Esophagus muscularis mucosa (tissue), 4 donors: ENCODE measurements at places on chromosomes 4 and X.

DNA sequence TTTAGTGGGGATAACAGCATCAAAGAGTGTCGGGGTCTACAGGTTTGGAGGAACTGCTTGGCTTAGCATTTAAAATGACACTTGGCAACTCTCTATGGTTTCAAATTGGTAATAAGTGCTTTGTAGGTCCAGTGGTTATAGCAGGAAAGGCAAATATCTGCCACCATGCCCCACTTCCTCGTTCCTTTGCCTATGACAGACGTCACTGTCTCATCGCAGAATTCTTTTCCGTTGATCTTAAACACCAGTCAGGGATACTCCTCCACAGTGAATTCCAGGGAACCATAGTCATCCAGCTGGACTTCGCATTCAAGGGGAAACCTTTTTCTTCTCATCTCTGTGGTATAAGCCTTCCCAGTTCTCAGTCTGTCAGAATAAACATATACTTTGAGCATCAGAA lies 319.1 kb downstream of the GPAT3 start:
- peak; percentile 37 for DNase-seq

DNA sequence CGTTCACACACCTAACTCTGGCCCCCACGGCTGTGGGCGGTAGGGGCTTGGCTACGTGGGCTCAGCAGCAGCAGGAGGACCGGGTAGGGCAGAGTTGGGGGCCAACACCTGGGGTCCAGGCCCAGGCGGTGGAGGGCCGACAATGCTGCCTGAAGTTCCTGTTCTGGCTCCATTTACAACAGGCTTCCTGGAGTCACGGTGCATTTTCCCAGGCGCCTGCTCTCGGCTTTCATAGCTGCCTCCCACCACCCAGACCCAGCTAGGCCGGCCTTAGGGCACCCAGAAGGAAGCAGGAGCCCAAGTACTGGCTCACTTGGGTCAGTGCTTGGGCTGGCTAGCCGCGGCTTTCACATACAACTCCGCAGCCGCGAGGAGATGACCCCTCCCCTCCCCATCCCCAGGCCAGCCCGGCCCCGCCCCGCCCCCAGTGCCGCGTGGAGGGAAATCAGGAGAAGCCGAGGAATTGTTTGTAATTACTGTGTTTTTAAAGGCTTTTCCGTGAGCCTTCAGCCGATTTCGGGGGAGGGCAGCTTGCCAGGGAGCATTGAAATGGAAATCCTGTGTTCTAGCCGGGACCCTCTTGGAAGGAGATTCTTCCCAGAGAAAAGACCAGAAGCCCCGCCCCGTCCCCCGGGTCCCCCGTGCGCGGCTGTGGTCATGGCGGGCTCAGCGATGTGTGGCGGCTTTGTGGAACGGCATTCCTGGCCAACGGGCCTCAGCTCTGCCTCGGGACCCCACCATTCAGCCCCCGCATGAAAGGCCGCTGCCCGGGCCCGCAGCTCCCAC lies 28.5 kb downstream of the PJA1 start:
- DNase-seq: no peak

DNA sequence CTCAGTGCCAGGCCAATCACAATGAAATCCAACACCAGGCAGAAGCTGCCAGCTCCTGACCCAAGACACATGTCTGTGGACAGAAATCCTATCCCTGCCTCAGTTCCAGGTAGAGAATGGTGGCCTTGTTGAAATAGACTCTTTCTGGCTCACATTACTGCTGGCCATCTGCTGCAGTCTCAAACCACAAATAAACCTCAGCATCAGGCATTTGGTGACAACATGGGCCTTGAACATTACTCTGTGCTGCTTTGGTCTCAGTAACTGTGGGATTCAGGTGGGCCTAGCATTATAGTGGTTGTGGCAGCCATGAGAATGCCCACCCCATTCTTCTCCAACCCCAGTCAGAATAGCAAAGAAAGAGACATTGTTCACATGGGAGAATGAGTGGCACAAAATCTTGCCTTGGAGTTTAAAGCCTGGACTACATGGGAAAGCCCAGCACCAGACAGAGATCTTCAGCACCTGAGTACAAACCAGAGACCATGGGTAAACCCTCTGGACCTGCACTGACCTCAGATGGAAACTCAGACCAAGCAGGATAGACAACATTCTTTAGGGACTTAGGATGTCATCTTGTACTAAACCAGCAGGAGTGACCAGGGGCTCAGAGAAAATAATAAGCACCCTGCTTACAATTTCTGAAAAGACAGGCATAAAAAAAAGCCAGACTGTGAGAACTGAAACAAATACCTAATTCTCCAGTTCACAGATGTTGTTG lies 50.4 kb upstream of the TRAM1L1 start:
- no peak for DNase-seq

DNA sequence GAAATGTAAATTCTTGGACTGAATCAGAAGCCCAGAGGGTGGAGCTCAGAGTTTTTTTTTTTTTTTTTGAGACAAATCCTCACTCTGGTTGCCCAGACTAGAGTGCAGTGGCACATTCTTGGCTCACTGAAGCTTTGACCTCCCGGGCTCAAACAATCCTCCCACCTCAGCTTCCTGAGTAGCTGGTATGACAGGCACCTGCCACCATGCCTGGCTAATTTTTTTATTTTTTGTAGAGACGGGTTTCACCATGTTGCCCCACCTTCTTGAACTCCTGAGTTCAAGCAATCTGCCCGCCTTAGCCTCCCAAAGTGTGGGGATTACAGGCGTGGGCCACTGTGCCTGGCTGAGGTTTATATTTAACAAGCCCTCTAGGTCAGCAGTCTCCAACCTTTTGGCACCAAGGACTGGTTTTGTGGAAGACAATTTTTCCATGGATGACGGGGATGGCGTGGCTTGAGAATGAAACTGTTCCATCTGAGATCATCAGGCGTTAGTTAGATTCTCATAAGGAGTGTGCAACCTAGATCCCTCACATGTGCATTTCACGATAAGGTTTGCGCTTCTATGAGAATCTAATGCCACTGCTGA lies 76.7 kb downstream of the FHIP1A start:
- DNase-seq: no peak

DNA sequence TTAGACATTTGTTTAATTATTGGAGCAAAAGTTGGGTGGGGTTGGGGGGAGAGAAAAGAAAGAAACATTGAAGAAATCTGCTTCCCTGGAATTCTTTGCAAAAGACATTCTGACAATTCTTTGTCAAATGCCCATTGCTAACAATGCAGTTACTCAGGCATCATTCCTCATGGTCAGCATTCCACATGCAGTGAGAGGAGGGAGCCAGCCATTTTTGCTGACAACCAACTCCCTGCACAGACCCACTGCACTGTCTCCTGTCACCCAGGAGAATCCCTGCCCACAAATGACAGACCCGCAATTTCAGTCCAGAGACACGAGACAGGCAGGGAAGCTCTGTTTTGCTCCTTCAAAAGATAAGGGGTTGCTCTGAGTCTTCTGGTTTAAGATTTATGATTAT lies 985.1 kb upstream of the SLIT2 start:
- no peak for DNase-seq

DNA sequence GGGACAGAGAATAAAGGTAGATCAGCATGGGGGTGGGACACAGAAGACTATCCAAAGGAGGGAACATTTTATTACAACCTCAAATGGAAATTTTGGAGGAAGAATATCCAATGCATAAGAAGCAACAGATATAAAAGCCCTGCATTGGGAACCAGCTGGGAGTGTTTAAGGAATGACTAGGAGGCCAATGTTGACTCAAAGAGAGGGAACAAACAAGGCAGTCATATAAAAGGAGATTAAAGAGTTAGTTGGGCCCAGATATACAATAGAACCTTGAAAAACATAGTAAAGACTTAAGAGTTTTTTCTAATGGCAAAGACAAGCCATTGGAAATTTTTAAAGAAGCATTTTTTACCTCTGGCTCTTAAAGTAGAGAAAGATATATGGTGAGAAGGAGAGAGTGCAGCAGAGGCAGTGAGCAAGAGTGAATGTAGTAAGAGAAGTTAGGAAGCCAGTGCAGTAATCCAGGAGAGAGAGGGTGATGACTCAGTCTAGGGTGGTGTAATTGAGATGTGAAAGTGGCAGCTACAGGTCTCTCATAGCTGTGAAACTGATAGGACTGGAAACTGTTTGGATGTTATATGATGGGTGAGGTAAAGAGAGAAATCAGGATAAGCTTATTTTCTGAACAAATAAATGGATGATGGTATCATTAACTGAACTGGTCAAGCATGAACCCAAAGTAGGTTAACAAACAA lies 182.2 kb upstream of the ATOH1 start:
- no peak for DNase-seq

DNA sequence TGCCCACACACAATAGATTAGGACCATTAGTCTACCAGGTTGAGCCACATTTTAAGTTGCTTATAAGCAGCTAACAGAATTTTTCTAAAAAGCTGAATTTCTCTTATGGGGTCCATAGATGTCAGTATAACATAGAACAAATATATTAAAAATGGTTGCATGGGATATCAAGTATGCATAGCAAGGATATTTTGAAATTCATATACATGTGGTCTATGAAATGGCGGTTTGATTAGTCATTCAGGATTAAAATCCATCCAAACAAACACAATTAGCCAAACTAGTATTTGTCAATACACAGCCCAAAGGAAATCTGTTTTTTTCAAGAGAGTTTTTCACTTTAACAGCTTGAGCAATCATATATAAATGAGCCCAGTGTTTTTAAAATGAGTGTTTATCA lies 33.5 kb upstream of the AMOT start:
- no peak for DNase-seq

- DNase-seq: no peak
Observed at GRCh38 chr4:93710847-93711430, 117.6 kb upstream of the ATOH1 start.

- DNase-seq: no peak
Observed at GRCh38 chr4:113616443-113616842, 145.1 kb downstream of the CAMK2D start.

DNA sequence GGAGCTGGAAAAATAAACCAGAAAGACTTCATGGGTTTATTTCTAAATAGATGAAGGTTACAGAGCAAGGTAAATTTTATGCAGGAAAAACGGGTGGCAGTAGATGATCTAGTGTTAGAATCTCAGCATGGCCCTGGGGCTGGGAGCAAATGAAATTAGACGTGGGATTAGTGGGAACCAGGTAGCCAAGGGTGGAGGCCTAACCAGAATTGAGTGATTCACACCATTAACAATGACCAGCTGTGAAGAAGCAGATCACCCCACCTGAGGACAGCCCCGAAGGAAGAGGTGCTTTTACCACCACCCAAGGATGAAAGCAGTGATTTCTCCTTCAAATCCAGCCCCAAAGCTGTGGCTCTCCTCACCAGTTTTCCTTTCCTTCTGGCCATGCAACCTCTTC lies 20.8 kb upstream of the ACSL1 start:
- DNase-seq: no peak

GRCh38 chr4:38202242-38202641 lies 242.0 kb downstream of the PTTG2 start:
- no peak for DNase-seq

- DNase-seq: no peak
Observed at GRCh38 chr4:122604146-122604545, 16.7 kb downstream of the IL21 start.

- no peak for DNase-seq
Observed at GRCh38 chrX:48761674-48762471, at the start of gene GLOD5. Gene GLOD5 (plus strand): TSS chrX:48761747. CDS start chrX:48761791, 44 bp downstream.

DNA sequence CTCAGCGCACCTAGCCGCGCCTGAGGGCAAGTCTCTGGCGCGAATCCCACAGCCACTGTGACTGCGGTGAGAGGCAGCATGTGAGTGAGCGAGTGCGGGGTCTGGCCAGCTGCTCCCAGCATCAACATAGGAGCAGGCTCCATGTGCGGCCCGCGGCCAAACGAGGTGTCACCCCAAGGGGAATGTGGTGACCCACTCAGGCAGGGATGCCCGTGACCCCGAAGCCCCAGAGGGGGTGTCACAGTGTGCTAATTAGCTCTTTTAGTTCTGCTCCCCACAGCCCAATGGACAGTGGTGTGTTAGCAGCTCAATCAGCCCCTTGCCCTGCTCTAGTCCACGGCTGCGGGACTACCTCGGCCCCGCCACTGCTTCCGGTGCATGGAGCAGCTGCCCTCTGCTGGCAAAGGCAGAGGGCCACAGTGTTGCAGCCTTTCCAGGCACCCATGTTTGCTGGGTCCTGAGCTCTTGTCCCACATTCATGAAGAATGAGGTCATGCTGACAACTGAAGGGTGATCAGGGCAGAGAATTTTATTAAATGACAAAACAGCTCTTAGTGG lies 61.4 kb downstream of the AGA start:
- no peak for DNase-seq

DNA sequence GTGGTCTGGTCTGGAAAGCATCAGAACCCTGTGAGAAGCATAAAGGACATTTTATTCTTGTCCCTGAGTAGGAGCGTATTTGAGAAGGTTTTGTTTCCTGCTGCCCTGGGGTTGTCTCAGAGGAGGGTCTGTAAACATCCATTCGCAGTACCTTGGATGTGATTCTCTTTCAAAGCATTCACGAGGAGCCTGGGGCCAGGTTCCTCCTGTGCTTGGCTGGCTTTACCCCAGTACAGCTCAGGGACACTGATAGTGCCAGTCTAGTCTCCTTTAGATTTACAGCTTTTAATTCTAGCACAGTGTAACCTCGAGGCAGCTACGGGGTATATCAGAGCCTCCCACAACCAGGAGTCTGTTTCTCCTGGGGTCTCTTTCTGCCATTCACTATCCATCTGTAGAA lies 2.7 kb downstream of the CLRN2 start:
- no peak for DNase-seq

- no peak for DNase-seq
Observed at GRCh38 chrX:50081282-50081889, 119.4 kb downstream of the AKAP4 start.

- no peak for DNase-seq
Observed at GRCh38 chrX:143081231-143081630, 55.5 kb downstream of the SPANXN4 start.

- no peak for DNase-seq
Observed at GRCh38 chr4:108247387-108248049, 78.8 kb upstream of the LEF1 start.

DNA sequence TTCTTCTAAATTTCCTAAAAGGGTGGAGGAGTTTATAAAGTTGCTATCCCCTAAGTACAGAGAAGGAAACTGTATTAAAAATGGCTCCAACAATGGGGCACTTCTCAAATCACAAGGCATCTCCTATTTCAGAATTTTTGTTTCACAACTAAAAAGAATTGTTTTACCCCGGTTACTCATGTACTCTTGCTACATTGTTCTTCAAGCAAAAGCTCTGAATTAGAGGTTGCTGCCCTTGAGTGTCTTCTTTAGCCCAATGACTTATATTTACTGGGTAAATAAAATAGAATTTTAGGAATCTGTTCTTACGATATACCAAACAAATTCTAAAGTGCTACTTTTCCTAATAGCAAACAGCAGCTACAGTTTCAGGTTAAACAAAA lies 67.5 kb downstream of the PPEF2 start:
- DNase-seq: no peak

GRCh38 chr4:72318421-72319170 lies 250.4 kb downstream of the ADAMTS3 start:
- no peak for DNase-seq

DNA sequence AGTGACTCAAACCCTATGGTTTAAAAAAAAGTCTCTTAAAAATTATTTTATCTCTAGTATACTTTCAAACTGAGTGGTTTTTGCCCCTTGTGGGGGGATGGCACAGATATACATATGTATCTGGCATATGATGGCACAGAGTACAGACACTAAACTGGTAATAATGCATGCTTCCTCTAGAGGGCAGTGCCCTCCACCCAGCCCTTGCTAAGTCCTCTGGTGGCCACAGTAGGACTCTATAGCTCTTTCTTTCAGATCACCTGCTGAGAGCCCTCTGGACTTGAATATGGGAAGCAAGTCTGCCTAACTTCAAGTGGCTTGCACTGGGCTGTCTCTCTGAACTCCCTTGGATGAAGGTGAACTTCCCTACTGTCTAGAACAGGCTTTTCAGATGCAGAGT lies 66.3 kb downstream of the TSPAN7 start:
- DNase-seq: no peak

- no peak for DNase-seq
Observed at GRCh38 chr4:71441186-71442169, 102.7 kb downstream of the SLC4A4 start.
